Dermis blood vessel endothelial cell (primary cell): ENCODE measurements at places on chromosomes 4 and X. TPM values are rescaled to one million over a fixed set of nuclear protein-coding genes. Genes with fewer than 3 reads are reported as not detected.

DNA sequence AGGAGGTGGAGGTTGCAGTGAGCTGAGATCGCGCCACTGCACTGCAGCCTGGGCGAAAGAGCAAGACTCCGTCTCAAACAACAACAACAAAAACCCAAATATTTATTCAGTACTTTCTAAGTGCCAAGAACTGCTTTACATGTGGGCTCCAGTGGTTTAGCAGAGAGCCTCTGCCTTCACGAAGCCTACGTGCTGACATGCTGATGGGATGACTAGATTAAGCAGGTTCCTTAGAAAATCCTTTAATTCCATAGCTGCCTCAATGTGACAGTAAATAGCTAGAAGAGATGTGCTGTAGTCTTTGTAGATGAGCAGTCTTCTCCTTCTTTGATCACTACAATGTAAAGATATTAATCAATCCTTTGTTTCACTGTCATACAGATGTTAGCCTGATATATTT is 49.6 kb downstream of the TAPT1 start:
- DNase-seq, result no peak

- no peak for DNase-seq
These were observed 46.0 kb downstream of the ELOVL6 start for GRCh38 chr4:110152386-110152785.

CNGA1 gene
- not detected in 2 replicates for total RNA-seq

- DNase-seq, result no peak
These were observed 56.8 kb downstream of the SEPSECS start for GRCh38 chr4:25103418-25103817.

GRCh38 chr4:135256111-135256510 is 1054.5 kb upstream of the PABPC4L start:
- DNase-seq, result no peak

GRCh38 chr4:158810487-158811215 is 41.8 kb downstream of the FNIP2 start:
- peak; percentile 93 for DNase-seq

DNA sequence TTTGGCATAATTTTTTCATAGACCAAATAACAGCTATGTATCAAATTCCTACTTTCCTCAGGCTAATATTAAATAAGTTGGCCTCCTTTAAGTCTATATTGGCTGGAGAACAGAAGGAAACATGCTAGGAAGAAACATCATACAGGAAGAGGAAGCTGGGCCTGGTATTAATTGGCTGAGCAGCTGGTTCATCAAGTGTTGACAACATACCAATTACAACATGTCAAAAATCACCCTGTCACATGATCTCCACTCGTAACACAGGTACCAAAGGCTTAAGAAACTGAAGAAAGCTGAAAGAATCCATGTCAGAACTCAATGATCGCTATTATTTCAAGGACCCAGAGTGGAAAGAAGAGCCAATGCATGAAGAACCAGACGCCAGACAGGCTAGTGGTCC is 10.5 kb downstream of the WDFY3 start:
- peak; percentile 32 for DNase-seq

DNA sequence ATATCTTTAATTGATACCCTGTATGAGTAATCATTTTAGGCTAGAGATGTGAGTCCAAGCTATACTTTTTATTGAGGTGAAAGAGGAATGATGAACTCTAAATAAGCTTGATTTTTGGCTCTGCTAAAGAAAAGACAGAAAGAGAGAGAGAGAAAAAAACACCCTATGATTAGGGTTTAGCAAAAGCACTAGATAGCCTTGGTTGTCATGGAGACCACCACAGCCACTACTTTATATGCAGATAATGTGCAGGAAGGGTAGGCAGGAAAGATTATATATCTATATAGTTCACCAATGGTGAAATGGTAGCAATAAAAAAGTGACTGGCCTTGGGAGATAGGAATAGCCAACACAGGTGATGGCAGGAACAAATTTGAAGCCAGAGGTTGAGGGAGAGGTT is 69.9 kb upstream of the CAMK2D start:
- DNase-seq, result no peak

DNA sequence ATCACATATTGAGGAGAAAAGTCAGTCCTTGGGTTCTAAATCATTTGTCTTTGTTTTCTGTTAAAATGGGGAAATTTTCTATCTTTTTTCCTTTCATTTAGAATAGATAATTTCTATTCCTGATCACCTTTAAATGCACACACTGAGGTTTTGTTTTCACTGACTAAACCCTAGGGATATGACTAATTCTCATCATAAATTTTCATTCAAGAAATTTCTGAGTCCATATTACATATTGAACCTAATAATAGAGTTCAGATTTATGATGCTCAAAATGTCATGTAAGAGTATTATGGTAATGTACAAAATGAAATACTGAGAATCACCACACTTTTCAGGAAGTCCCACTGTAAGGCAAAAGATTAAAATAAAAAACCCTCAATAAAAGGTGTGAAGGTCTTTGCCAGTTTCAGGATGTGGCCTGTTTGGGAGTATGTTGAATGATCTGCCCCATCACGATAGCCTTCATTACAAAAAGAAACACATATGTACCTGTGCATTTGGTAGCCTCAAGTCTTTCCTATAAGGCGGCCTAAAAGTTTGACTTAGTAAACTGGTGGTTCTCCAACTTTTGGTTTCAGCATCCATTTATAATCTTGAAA is 49.4 kb downstream of the LEF1 start:
- DNase-seq, result no peak

ATP5ME gene
- total RNA-seq, result 95.5 and 96.7 TPM in 2 replicates

DNA sequence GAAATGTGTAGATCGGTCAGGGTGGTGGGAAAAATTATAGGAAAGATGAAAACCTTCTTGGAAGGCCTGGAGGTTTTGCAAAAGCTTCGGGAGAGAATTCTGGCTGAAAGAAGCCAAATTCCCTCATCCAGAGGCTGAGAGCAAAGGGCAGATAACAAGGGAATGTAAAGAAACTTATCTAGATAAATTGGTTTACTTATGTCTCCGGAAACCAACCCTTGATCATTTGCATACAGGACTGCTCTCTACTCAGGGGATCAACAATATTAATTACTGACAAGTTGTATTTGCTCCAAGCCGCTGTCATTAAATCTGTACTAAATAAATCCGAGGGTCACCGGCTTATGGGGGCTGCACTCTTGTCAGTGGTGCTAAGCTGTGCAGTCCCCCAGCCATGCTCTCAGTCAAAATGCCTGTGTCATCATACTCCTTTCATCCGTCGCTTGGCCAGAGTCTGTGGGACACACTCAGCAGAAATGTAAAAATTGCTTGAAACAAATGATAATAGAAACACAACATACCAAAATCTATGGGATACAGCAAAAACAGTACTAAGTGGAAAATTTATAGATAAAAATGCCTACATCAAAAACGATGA is 715.7 kb downstream of the KCTD8 start:
- no peak for DNase-seq

DNA sequence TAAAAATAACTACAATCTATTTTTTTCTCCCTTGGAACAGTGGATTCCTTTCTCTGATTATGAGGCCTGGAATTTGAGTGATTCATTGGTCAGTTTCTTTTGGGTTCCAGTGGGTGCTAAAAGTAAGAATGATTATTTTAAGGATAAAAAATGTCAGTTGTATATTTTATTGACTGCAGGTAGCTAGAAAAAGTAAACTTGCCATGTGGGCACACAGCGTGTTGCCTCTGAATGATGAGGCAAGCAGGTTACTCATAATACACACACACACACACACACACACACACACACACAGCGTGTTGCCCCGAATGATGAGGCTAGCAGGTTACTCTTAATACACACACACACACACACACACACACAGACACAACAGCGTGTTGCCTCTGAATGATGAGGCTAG is 13.8 kb downstream of the GALNT7 start:
- DNase-seq, result peak; percentile 63

MAGED4B gene
- total RNA-seq, result 32.0 and 35.9 TPM in 2 replicates

KCTD8 gene
- total RNA-seq, result 0.65 and 1.0 TPM in 2 replicates

SSX2 gene
- total RNA-seq, result not detected in 2 replicates

HSD17B11 gene
- 48.0 and 71.5 TPM in 2 replicates for total RNA-seq

DNA sequence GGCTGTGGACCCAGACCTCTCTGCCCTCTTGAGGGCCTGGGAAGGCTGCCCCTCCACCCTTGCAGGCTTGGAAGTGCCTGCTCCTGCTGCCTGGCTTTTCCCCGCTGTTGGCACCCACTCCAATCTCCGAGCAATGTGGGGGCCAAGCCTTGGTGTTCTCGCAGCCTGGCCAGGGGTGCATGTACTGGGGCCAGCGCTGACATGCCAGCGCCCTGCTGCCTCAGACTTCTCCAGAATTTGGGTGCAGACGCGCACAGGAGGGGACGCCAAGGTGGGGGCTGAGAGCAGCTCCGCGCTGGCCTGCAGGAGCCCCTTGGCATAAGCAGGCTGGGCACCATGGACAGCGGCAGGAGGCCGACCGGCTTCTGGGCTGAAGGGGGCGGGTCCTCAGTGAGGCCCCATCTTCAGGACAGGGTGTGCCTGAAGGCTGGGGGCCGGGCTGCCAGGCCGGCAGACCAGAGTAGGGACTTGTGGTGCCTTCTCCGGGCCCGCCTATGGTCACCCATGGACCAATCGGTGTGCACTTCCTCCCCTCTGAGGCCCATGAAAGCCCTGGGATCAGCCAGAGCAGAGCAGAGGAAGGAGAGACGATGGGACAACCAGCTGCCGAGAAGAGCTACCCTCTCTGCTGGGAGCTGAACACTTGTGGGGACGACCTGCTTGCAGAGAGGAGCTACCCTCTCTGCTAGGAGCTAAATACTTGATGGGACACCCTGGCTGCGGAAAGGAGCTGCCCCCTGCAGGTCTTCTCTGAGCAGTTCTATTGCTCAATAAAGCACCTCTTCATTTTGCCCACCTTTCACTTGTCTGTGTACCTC is 118.3 kb downstream of the DNAAF6 start:
- peak; percentile 33 for DNase-seq

- DNase-seq, result peak; percentile 15
These were observed 814 bp downstream of the SPON2 start for GRCh38 chr4:1171311-1172227.

BEX5 gene
- 0.17 TPM in 1 of 2 replicates, not detected in the other for total RNA-seq

DNA sequence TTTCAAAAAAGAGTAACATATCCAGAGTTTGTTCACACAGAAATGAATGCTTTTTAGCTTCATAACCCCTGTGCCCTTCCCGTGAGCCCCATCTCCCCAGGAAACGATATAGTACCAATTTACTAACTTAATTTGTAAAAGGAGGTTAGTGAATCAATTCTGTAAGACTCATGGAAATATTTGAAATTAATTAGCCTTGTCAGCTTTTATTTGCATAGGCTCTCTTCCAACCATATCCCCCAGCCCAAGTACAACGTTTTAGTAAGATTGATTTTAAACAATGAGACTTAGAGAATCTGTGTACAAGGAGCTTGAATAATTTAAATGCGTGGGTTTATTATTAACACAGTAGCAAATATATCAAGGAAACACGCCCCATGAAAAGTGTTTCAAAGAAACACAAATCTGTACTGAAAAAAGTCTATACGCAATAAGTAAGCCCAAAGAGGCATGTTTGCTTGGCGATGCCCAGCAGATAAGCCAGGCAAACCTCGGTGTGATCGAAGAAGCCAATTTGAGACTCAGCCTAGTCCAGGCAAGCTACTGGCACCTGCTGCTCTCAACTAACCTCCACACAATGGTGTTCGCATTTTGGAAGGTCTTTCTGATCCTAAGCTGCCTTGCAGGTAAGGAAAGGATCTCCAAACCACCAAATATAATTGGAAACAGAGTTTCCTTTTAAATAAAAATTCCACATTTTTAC is at the start of gene VSIG1:
Gene VSIG1 (plus strand): TSS at position 512 of the 703 bp plus-strand sequence. CDS start 66 bp downstream, at position 578.
- DNase-seq, result no peak

DNA sequence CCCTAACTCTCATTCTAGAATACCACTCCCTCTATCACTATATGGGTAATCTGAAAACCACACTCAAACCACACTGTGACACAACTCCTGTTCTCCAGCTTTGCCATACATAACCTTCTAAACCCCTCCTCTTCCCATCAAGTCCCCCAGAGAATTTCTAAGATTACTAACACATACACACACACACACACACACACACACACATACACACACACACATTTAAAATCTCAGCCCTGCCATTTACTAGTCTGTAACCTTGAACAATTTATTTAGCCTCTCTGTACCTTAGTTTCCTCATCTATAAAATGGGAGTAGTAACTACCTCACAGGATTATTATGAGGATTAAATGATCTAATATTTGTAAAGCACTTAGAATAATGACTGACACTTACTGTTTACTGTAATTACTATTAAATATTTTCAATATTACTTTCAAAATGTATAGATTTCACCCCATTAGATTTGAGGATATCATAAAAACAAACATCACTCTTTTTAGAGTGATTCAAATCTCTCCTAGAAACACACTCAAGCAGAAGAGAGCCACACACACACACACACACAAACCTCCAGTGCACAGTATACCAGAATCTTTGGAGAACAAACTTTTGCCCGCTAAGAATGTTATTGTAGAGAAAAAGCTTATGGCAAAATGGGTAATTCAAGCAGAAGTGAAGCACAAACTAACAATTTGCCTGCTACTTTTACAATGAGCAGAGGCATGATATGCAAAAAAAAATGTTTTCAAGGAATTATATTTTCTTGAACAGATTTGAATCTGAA is 3.8 kb downstream of the ANKRD50 start:
- DNase-seq, result peak; percentile 37

DNA sequence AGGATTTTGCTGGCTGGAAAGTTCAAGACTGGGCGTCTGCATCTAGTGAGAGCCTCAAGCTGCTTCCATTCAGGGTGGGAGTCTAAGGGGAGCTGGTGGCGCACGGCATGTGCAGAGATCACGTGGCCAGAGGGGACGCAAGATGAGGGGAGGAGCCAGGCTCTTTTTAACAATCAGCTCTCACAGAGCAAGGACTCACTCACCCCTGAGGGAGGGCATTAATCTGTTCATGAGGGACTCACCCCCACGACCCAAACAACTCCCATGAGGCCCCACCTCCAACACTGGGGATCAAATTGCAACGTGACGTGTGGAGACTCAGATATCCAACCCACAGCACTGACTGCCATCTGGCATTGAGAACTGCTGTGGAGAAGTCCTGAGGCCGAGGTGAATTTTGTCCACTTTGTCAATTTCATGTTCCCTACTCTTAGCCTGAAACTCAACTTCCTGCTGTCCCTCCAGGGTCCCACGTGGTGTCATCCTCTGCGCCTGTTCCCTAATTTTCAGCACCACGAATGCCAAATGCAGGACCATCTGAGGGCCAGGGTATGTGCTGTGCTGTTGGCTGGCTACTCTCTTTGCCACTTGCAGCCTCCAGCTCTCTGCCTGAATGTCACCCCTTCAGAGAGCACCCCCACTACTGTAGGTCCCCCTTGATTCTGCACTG is 5.6 kb downstream of the ZFP92 start:
- no peak for DNase-seq

DNA sequence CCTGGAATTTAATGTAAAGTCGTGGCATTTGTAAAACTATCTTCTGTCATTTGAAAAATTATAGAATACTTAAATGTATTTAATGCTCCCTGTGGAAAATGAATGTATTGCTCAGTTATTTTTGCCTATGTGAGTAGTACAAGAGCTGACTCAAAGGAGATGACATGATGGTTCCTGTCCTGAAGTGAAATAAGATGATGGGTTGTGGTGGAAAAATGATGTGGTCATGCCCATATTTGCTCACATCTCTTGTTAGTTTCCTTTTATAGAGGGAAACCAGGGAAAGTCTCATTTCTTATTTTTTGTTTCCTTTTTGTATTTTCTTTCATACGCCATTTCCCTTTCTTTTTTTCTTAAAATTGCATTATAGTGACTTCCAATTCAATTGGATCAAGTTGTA is 23.7 kb downstream of the PLS3 start:
- peak; percentile 71 for DNase-seq
